Urinary bladder (tissue), 4 donors: ENCODE measurements at places on chromosomes 4 and X. TPM values are rescaled to one million over a fixed set of nuclear protein-coding genes. Genes with fewer than 3 reads are reported as not detected.

UNC5C gene
- 31.5 TPM for total RNA-seq

HERC5 gene
- total RNA-seq, result 9.1 TPM

RASSF6 gene
- total RNA-seq, result 14.8 TPM

JCHAIN gene
- total RNA-seq, result 4.5 TPM

PGAM4 gene
- not detected for total RNA-seq

NAP1L5 gene
- 19.4 TPM for total RNA-seq

SMR3B gene
- total RNA-seq, result not detected

CENPVL3 gene
- total RNA-seq, result 0.21 TPM

MUC7 gene
- not detected for total RNA-seq

PRR32 gene
- 1.3 TPM for total RNA-seq

XKRX gene
- total RNA-seq, result 0.63 TPM

GDI1 gene
- total RNA-seq, result 33.0 TPM

ARHGAP4 gene
- 11.6 TPM for total RNA-seq

DMP1 gene
- not detected for total RNA-seq

FAAH2 gene
- total RNA-seq, result 2.2 TPM

FGF16 gene
- 0.69 TPM for total RNA-seq

LPAR4 gene
- total RNA-seq, result 20.5 TPM

ARHGAP36 gene
- total RNA-seq, result 1.0 TPM

FRG2 gene
- not detected for total RNA-seq

TMPRSS11D gene
- not detected for total RNA-seq

KIF4A gene
- 7.2 TPM for total RNA-seq

CNKSR2 gene
- 16.1 TPM for total RNA-seq

GAGE1 gene
- not detected for total RNA-seq

DCX gene
- 9.6 TPM for total RNA-seq

SSX3 gene
- total RNA-seq, result not detected

BTK gene
- 7.6 TPM for total RNA-seq

TIGD4 gene
- 2.9 TPM for total RNA-seq

SMIM20 gene
- total RNA-seq, result 41.8 TPM

DDX53 gene
- not detected for total RNA-seq
